Cortex of kidney (tissue), 1 donor: ENCODE measurements at places on chromosomes 1 and 21.

GRCh38 chr21:31983554-31983953 lies 110.7 kb downstream of the HUNK start:
- no peak for DNase-seq

DNA sequence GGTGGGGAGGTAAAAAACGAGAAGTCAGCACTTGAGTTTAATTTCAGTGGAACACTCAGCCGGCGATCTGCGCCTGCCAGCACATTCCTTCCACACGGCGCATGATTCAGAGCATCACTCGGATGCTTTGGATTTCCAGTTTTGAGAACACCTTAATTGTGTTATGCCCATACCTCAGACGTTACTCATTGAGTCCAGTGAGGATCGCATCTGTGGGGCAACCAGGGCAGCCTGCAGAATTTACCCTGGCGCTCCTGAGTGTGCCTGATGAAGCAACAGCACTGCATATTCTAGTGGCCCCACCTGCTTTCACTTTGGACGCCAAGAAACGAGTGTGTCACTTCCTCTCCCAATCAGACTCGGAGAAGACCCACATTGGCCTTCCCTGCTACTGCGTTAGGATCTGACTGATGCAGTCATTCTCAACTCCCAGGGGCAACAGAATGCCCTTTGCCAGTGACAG lies 19.9 kb downstream of the FAM89A start:
- no peak for DNase-seq

- DNase-seq, result no peak
Observed at GRCh38 chr1:218501161-218501560, 156.0 kb downstream of the TGFB2 start.

DNA sequence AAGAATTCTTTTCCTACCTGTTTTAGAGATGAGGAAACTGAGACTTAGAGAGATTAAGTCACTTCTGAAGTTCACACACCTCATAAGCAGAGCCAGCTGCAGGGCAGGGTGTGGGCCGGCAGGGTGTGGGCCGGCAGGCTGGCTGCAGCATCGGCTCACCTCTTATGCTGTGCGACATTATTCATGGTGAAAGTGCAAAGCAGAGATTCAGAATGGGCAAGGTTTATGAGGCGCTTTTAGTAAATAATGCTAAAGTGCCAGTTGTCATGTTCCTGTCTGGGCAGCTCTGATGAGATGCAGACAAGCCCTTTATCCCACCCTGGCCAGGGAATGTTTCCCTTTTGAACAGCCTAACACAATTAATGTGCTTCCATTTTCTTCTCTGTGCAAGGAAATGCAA lies 14.6 kb downstream of the MAB21L3 start:
- DNase-seq, result no peak

- DNase-seq, result no peak
Observed at GRCh38 chr1:56382929-56383328, 196.4 kb downstream of the PLPP3 start.

DNA sequence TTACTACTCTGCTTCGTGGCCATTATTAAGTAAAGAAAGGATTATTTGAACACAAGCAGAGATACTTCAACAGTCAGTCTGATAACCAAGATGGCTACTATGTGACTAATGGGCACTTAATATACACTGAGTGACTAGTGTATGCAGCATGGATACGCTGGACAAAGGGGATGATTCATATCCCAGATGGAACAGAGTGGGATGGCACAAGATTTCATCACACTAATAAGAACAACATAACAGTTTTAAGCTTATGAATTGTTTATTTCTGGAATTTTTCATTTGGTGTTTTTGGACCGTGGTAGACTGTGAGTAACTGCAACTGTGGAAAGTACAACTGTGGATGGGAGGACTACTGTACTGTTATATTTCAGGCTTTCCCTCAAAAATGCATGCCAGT lies 9.4 kb downstream of the ZCCHC17 start:
- no peak for DNase-seq

DNA sequence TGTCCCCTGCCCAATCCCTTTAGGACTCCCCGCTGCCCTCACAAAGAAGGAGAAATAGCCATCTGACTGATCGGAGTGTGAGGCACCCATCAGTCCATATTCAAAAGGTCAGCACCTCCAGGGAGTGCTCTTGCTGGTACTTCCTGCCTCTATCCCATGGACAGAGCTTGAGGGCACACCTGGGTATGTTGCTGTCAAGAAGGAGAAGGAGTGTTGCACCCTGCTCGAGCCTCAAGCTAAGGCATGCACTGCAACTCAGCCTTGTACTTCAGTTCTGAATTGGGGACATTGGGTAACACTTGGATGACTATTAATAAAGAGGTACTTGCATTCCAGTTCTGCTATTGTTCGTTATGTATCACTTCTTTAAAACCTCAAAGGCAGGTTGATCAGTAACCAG lies 190.3 kb upstream of the ZC3H12A start:
- no peak for DNase-seq

- DNase-seq, result no peak
Observed at GRCh38 chr1:162726555-162726954, 63.9 kb upstream of the HSD17B7 start.

GRCh38 chr1:65002508-65003315 lies 36.4 kb upstream of the JAK1 start:
- DNase-seq, result no peak

DNA sequence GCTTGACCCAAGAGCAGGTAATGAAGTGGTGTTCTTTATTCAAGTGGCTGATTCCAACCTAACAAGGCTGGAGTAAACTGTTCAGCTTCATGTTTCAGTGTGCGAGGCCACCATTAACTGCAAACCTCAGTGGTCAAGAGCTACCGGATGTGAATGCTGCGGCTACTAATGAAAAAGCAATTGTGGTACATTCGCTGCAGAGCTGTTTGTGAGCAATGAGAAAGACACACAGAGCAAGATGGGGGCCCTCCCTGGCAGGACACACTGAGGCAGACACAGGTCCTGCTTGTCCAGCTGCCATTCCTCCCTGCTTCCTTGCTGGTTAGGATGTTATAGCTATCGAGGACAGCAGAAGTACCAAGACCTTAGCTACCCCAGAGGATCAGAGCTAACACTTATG lies 26.1 kb downstream of the SYF2 start:
- no peak for DNase-seq

DNA sequence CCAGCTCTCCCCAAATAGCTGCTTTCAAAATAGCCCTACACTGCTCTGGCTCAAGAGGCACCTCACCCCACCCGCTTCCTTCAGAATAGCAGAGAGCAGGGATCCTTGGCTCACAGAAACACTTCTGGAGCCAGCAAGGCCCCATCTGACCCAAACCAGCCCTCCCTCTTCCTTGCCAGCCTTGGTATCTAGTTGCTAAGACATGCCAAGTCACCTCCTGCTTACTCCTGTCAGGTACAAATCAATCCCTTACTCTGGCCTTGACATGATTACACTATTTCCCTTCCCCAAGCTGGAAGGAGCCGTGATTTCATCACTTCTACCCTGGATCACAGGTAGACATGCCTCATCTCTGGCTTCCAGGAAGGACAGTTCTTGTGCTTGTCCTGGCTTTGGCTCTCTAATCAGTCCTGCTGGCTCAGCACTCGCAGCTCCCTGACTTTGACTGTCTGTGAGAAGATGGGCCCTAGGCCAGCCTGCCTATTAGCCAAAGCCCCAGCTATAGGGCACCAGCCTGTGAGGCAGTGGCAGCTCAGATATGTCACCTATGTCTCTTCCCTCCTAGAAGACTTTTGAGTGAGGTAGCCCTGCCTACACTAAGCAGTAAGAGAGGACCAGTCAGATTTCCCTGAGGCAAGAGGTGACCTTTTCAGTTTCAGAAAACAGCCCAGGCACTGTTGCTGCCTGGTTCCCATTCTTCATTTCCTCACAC lies 8.9 kb upstream of the MUTYH start:
- no peak for DNase-seq

DNA sequence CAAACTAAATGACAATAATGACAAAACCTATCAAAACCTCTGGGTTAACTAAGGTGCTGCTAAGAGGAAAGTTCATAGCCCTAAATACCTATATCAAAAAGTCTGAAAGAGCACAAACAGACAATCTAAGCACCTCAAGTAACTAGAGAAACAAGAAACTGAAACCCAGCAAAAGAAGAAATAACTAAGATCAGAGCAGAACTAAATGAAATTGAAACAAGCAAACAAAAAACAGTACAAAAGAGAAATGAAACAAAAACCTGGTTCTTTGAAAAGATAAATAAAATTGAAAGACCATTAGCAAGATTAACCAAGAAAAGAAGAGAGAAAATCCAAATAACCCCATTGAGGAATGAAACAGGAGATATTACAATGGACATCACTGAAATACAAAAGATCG lies 44.8 kb upstream of the KIAA0040 start:
- DNase-seq, result no peak

DNA sequence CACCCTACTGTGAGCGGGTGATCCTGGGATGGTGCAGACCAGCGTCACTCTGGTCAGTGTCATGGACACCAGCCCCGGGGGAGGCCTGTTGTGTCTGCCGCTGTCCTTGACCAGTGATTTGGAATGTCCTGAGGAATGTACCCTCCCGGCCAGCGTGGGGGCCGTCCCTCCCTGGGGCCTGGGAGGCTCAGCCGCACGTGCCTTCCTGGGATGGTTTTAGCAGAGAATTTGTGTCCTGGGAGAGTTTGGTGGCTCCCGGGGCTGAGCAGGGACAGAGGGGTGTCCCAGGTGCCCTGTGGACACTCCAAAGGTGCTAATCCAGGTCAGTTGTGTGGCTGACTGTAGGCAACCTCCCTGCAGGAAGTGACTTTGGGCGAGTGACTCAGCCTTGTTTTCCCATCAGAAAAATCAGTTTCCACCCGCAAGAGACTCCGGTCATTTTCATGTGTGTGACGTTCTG lies 6.2 kb downstream of the ARHGEF16 start:
- DNase-seq, result no peak

- DNase-seq, result no peak
Observed at GRCh38 chr1:168408539-168408865, 127.8 kb downstream of the TBX19 start.

GRCh38 chr1:45880930-45881329 lies 77.5 kb downstream of the MAST2 start:
- DNase-seq, result no peak

DNA sequence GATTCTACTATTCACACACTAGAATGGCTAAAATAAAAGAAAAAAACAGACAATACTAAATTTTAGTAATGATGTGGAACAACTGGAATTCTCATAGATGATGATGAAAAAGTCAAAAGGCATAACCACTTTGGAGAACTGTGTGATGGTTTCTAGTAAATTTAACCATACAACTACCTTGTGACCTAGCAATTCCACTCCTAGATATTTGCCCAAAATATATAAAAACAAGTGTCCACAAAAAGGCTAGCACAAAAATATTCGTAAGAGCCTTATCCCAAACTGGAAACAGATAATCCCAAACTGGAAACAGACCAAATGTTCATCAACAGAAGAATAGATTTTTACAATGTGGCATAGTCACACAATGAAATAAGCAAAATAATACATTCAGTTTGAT lies 67.9 kb upstream of the PGBD5 start:
- DNase-seq, result no peak

DNA sequence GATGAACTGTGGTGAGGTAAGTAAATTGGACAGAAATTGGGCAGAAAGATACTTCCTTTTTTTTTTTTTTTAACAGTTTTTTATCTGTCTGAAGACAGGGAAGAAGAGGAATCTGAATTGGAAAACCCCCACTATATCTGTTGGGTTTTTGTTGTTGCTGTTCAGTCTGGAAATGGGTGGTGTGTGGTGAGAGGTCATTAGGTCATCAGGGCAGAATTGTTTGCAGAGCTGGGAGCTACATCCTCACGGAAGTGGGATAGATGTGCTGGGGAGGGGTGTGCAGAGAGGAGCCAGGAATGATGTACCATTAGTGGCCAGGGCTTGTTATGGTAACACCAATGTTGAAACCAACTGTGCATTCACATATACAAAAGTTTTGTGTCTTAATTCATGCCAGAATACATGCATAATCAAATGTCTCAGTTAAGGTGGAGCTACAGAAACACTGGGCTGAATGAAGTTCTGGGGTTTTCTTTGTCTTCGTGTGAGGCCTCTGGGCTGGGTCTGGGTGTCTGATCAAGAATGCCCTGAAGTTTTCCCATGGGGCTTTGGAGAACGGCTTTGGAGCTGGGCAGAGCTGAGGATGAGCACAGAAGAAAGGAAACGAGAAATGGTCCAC lies 12.4 kb downstream of the USP25 start:
- no peak for DNase-seq

- DNase-seq, result no peak
Observed at GRCh38 chr1:166297993-166298392, 131.2 kb upstream of the FAM78B start.

- no peak for DNase-seq
Observed at GRCh38 chr1:14741532-14741931, 143.0 kb downstream of the KAZN start.

DNA sequence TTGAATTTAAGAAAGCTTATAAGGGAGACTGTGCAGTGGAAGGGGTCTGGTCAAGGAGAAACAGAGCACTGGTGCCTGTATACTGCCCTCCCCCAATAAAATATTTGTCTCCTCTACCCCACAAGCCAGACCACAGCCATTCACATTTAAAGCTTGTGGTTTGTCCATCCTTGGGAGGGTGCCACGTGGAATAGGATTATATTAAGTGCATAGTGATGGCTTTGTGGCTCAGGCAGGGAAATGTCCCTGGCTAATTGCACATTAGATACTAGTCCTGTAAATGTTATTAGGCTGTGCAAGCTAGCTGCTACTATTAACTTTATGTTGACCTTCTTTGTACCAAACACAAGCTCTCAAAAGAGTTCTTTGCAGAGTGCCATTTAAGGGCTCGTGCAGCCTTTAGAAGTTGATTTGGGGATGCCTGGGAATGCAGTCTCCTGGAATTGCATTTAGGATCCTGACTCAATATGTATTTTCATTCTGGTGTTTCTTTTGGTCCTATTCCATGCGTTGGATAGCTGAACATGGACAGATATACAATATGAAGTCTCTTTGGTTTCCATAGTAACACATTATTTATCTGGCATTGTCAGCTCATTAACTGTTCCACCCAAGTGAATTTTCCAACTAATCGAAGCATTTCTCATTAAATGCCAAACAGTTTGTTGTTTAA lies 210.6 kb downstream of the ROR1 start:
- DNase-seq, result no peak

DNA sequence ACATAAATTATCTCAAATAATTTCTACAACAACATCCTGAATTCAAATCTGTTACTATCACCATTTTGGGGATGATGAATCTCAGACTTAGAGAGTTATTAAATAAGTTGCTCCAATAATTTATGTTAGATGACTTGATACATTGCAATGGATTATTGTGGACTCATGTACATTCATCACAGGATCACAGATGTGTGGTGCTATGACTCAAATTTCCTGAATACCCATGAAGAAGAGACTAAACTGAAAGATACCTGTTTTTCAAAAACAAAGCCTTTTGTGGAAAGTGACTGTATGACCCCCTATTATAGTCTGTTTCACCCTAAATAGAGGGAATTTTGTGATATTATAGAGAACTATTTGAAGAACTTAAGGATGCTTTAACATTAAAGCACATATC lies 315.0 kb downstream of the PLA2G4A start:
- DNase-seq, result no peak

- DNase-seq, result no peak
Observed at GRCh38 chr1:224897529-224898327, 31.7 kb upstream of the DNAH14 start.

GRCh38 chr1:210743038-210743437 lies 390.9 kb downstream of the KCNH1 start:
- no peak for DNase-seq

GRCh38 chr1:156417401-156418020 lies 48.5 kb downstream of the RHBG start:
- no peak for DNase-seq

GRCh38 chr1:7315316-7315715 lies 455.8 kb upstream of the VAMP3 start:
- DNase-seq, result no peak
